A549 treated with RU486 at 1 μM for 4 hours (cell line): ENCODE measurements at places on chromosomes 4 and X. TPM values are rescaled to one million over a fixed set of nuclear protein-coding genes. Genes with fewer than 3 reads are reported as not detected.

The NWD2 gene
- total RNA-seq: not detected in 5 replicates

The MAGEE2 gene
- total RNA-seq: not detected in 5 replicates

The NAP1L2 gene
- 0.86 to 1.4 TPM (median 1.2 TPM) in 5 replicates for total RNA-seq

The REELD1 gene
- not detected in 5 replicates for total RNA-seq

The RNF150 gene
- total RNA-seq: 0.19 to 0.57 TPM (median 0.36 TPM) in 5 replicates

The TGIF2LX gene
- not detected in 5 replicates for total RNA-seq

The DNAAF6 gene
- not detected in 5 replicates for total RNA-seq
